ENCODE measurements at places on chromosomes 4 and X.

DNA sequence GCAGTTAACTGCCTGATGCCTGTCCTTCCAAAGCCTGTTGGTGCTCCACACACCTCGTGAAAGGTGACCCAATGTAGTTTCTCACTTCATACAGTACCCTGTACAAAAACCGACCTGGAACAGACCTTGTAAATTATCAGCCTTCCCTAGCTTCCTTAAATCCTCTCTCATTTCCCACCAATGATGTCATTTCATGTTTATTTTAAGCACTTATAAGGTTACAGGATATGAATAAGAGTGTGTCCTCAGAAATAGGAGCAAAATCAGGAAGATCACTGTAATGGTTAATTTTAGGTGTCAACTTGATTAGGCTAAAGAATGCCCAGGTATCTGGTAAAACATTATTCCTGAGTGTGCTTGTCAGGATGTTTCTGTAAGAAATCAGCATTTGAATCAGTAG lies 44.7 kb downstream of the TMEM150C start:
- DNase-seq, result peak; percentile 65

DNA sequence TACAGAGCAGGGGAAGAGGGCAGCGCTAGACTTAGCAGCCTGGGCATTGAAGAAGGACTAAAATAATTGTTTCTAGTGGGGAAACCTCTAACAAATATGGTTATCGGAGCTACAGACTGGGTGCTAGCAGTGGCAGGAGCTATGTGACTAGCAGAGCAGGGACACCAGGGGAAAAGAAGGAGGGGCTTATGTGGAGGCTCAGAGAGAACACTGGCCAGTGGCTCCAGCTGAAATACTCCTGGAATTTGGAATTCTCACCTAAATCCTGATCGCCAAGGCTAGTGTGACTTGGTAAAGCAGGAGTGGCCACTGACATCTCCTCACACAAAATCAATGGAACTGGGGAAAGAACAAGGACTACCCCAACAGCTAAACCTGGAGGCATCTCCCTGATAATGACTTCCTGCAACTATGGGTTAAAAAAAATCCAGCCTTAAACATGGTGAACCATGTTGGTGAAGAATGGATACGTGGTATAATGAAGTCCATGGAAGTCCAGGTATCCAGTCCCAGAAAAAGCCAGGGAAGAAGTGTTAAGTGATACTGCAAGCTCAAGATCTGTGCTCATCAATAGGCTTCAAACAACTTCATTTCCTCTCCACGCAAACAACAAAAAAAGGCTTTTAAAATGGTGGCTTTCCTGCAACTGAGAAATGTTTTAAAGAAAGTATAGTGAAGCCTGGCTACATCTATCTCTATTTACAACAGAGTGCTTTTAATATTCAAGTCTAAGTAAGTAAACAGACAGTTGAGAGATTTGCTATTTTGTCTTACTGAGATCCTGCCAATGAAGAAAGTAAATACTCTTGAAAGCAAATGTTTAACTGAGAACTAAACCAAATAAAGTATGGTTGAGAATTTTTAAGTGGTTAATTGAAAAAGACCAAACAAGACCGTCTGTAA lies 1.8 kb downstream of the TAPT1 start:
- DNase-seq, result no peak

- DNase-seq, result no peak
Observed at GRCh38 chr4:102163404-102164140, 181.7 kb downstream of the SLC39A8 start.

- DNase-seq, result peak; percentile 48
Observed at GRCh38 chr4:4427121-4427870, 40.4 kb downstream of the NSG1 start.

GRCh38 chr4:177532358-177532757 lies 90.1 kb upstream of the AGA start:
- DNase-seq, result no peak

- no peak for DNase-seq
Observed at GRCh38 chr4:5114950-5115349, 63.7 kb downstream of the STK32B start.

DNA sequence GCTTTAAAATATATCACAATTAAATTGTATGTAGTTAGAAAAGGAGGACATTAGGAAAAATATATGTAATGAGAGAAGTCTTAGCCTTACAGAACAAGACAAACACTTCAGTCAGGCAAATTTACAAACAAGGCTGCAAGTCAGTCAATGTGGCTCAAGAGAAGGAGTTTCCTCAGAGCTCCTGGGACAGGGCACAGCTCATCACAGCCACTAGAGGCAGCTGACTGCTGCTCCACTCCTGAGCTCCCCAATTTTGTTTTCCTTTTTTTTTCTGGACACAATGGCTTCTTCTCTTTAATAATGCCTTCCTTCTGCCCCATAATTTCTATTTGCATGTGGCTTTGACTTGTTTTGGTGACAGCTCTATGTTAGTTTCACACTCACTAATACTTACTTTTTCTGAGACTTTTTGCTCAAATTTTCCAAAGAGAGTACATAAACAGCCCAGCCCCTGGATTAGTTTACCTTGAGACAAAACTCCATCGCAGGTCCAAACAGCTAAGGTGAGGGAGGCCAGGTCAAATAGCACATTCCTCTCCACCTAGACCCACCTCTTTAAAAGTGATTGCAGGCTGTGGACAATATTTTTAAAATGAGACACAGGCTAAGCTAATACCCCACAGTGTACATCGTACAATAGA lies 850.4 kb upstream of the FRG1 start:
- no peak for DNase-seq

GRCh38 chr4:91257721-91258120 lies 1046.0 kb upstream of the GRID2 start:
- DNase-seq, result no peak

DNA sequence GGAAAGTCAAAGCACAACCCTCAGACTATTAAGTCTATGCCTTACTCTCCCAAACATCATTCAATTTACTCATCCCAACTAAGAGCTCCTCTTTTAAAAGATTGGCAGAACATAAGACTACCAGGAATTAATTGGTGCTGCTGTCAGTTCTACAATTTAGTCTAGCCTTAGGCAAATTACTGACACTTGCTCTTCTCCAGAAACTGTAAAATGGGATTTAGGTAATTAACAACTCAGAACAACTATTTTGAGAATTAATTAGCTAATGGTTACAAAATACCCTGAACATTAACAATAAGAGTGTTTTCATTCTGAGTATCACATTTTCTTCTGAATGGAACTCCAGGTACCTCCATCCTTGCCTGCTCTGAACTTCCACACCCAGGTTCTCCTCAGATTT lies 36.2 kb upstream of the RBM47 start:
- DNase-seq, result no peak

GRCh38 chr4:81152839-81153713 lies 61.9 kb downstream of the PRKG2 start:
- DNase-seq, result no peak

GRCh38 chr4:108314900-108315589 lies 146.3 kb upstream of the LEF1 start:
- DNase-seq, result no peak

DNA sequence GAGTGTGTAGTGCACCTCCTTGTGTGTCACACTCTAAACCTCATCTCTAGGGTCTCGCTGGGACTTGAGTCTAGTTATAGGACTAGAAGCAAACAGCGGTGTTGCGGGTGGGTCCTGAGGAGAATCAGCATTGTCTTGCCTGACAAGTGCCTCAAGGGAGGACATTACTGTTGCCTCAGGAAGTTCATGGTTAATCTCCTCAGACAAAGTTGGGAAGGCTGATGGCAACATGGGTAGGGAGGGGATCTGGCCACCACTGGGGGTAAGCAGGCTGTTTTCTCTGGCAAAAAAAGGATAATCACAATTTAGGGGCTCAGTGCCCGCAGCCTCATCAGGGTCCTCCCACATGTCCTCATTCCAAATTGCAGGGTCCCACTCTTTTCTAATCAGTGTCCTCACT lies 12.4 kb downstream of the ASB12 start:
- no peak for DNase-seq

DNA sequence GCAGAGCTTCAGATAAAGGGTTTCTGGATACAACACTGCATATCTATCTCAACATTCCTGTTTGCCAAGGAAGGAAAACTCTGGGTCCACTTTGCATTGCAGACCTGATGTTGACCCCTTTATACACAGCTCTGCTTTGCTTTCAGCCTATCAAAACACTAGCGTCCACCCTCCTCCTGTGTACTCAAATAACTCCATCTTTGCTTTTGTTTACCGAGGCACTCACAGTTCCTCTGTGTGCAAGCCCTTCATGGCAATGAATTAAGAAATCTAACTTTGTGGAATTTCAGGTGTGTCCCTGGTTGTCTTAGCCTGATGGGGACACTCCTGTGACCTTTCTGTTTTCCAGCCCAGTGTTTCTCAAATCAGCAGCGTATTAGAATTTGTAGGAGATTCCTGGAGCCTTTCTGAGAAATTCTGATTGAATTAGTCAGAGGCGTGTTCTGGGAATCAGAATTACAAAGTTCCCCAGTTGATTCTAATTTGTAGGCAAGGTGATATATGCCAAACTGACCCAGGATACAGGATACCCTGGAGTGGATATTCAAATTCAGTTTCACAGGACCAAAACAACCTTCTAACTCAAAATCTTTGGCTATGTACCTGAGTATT lies 68.6 kb downstream of the DTHD1 start:
- DNase-seq, result peak; percentile 1

DNA sequence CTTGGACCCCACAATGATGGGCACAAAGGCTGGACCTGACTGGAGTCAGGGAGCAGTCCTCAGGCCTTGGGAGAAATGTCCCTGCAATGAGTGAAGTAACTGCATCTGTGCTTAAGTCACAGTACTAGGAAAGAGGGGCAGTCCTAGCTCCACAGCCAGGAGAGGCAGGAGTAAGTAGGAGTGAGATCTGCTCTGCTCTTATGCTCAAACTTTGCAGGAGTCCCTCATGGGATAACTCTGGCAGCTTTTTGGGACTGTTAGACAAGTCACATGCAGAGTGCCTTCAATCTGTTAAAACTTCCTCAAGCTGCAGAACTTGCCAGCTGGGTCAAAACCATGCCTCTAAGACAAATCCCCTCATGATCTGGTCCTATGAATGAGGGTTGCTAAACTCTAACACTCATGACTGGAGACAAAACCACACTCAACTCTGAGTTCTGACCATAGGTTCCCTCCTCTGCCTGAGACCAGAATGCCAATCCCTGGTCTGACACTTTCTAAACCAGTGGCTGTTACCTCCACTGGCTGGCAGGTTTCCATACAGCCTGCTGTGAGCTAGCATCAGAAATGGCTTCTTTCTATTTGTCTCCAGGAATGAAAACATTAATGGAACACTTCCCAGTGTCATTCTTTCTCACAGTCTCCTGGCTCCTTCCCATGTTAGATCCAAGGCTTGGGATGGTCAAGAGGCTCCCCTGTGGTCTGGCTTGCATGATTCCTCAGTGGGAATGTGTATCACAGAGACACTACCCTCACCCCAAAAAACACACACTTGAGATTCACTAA lies 819.3 kb downstream of the PCDH7 start:
- DNase-seq, result peak; percentile 26

DNA sequence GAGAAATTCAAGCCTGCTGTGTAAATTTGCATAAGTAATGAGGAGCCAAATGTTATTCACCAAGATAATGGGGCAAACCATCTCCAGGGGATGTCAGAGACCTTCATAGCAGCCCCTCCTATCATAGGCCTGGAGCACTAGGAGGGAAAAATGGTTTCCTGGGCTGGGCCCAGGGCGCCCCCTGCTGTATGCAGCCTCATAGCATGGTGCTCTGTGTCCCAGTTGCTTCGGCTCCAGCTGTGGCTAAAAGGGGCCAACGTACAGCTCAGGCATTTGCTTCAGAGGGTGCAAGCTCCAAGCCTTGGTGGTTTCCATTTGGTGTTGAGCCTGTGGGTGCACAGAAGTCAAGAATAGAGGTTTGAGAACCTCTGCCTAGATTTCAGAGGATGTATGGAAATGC lies 859.3 kb downstream of the RPA4 start:
- no peak for DNase-seq

DNA sequence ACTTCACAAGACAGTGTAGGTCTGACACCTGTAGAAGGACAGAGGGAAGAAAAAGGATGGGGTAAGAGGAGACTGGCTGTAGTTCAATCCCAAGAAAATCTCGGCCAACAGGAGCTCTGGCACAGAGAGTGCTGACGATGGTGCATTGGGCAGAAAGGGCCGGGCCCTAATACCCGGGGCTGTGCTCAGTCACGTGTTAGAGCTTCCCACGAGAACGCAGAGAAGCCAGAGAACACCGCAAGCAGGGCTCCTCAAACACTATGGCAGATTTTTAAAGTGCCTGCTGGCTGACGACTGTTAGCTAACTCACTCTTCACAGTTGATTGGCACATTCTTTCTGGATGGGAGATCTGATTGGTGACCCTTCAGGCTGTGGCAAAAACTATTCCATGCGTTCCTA lies 35.5 kb downstream of the EREG start:
- no peak for DNase-seq

DNA sequence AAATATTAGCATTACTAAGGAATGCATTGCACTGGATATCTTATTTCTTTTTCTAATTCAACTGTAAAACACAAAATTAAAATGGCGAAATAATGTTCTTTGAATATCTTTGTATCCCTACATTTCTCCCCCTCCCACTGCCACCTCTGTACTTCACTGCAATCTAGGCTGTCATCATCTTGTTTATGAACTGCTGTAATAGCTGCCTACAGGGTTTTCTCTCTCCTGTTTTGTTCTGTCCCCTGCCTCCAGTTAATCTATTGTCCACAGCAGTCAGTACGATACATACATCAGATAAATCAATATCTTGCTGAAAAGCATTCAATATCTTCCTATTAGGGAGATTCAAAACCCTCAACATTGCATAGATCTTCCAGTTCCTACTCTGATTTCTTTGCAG lies 528.4 kb downstream of the KCNIP4 start:
- no peak for DNase-seq

DNA sequence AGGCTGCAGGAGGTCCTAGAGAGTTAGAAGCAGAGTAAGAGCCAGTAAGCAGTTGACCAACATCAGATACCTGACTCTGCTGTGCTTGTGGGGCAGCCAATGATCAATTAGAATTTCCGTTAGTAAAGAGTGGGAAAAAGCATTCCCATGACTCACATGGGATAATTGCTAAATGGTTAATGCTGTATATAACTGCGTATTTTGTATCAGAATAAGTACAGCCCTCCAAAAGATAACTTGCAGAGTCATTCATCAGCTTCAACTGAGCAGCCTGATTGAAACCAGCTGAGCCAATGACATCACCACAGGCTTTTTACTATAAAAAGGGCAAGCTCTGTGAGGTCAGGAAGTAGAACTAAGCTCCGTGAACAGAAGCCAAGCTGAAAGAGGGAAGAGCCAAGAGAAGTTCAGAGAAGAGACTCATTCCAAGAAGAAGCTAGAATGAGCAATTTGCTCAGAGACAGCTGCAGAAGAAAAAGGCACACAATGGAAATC lies 67.9 kb downstream of the PPP3CA start:
- DNase-seq, result peak; percentile 93

DNA sequence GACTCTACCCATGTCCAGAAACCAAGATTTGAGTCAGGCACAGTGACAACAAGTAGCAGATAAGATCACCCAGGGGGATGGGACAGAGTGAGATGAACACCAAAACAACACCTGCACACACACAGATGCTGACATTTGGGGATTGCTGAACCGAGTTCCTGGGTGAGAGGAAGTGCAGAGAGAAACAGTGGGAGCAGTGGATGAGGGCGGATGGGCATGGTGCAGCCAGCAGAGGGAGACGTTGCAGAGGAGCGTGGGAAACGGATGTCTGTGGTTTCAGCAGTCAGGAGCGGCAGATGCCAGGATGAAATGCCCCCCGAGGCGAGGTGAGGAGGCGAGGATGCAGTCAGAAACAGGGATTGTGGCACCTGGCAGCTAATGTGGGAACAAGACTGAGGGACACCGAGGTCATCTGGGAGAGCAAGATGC lies 78.6 kb upstream of the STS start:
- DNase-seq, result no peak
